ENCODE measurements at places on chromosomes 5 and 9.

- peak; percentile 52 for DNase-seq
Observed at GRCh38 chr5:13359344-13359743, 585.1 kb downstream of the DNAH5 start.

- DNase-seq: no peak
Observed at GRCh38 chr9:116420993-116421538, 266.0 kb upstream of the TRIM32 start.

DNA sequence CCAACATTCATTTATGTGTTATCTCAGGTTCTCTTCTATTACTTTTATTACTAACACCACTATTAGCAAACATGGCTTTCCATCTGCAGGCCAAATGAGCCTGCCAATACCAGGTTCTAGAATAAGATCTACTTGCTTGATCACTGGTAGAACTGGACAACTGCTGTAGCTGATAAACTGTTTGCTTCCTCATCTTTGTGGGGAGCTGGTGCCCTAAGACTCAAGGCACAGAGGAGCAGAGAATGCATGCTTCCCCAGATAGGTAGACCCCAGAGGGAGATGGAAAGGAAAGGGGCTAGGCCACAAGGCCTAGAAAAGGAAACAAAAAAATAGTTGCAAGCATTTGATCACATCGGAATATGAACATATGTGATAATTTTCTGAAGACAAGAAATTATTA lies 30.7 kb upstream of the AUH start:
- no peak for DNase-seq

DNA sequence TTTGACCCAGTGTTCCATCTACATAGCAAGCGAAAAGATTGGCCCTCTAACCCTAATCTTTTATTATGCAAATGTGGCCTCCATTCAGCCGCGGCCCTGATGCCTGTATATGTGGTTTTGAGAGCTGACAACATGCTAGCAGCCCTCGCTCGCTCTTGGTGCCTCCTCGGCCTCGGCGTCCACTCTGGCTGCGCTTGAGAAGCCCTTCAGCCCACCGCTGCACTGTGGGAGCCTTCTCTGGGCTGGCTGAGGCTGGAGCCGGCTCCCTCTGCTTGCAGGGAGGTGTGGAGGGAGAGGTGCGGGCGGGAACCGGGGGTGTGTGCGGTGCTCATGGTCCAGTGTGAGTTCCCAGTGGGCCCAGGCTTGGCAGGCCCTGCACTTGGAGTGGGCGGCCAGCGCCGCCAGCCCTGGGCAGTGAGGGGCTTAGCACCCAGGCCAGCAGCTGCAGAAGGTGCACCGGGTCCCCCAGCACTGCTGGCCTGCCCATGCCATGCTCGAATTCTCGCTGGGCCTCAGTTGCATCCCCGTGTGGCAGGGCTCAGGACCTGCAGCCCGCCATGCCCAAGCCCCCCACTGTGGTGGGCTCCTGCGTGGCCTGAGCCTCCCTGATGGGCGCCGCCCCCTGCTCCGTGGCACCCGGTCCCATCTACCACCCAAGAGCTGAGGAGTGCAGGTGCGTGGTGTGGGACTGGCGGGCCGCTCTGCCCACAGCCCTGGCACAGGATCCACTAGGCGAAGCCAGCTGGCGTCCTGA lies 757.5 kb upstream of the CTNND2 start:
- no peak for DNase-seq

DNA sequence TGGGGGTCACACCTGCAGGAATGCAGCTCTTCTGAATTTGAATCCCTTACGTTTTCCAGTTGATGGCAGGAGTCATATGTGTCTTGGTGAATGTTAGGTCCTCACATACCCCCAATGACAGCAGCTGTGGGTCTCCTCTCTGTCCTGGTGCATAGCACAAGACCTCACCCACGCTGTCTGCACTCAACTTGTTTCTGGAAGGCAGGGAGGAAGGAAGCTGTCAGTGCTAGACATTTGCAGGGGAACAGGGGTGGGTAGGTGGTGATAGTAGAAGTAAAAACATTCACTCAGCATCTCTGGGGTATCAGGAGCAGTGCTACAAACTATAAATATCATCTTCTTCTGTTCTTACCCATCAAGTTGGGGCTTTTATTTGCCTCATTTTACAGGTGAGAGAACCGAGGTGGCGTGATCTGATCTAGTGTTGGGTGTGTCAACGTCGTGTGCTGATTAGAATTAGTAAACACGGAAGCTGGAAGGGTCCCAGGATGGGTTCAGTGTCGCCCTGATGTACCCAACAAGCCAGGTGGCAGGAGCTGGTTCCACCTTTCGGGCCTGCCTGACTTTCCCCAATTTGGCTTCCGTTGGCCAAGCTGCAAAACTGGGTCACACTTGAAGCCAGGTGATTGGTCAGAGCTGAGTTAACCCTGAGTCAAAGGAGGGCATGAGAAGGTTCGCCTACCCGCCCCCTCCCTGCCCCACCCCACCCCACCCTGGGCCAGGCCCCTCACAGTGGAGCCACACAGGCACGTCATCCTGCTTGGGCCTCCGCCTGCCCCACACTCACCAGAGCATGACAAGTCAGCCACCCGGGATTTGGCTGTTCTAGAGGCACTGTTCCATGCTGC lies 15.8 kb downstream of the ERGIC1 start:
- no peak for DNase-seq

- DNase-seq: peak; percentile 35
Observed at GRCh38 chr9:21252721-21253547, 13.1 kb upstream of the IFNA14 start.

- no peak for DNase-seq
Observed at GRCh38 chr9:83794051-83794450, 23.5 kb downstream of the GKAP1 start.

- no peak for DNase-seq
Observed at GRCh38 chr9:109542922-109543321, 44.8 kb upstream of the PTPN3 start.

DNA sequence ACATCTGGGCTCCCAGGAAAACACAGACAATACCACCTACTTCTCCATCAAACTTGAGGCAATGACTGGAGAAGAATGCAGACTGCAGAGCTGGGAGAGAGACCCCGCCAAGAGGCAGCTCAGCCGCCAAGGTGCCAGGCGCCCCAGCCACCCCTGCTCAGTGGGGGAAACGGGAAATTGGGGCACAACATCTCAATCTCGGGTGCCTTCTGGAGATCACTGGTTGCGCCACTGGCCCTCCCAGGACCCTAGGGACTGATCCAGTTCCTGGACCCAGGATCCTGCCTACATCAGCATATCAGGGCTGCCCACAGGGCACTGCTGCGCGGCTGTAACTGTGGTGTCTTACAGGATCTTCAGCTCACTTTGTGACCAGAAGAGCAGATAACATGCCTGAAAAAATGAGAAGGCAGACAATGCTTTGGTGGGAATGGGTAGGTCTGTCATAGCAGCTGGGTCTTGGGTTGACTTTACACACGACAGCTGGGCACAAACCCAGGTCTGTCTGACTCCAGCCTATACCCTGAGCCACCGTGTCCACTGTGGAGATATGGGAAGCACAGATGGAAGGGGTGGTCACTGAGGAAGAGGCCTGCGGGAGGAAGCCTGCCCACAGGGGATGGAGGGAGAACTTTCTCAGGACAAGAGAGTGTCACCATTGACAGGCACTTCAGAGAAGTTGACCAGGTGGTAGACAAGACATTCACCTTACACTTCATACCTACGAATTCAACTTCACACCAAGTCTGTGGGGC lies 135.2 kb upstream of the RAPGEF1 start:
- no peak for DNase-seq

GRCh38 chr9:86321373-86321772 lies 32.8 kb downstream of the TUT7 start:
- peak; percentile 70 for DNase-seq

DNA sequence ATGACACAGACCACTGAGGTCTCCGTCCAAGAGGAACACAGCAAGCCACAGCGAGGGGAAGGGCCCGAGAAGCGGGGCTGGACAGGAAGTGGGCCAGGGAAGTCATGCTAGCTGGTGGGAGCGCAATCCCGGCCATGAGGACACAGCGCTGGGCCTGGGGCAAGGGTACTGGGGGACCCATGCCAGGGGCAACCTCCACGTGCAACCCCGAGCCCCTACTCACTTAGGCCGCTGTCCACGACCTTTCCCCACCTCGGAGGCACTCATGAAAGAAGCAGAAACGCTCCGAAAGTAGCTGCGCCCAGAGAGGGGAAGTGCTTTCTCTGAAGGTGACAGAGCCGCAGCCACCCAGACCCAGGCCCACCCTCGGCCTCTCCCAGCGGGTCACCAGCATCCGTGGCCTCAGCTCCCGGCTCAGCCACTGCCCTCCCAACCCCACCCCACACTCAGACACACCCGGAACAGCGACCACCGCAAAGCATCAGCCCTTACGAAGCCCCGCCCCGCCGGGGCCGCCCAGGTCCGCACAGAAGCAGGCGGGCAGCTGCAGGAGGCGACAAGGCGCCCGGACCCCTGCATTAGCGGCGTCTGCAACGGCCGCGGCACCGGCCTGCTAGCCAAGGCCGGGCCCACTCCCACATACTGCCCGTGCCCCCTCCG lies 782 bp downstream of the BICD2 start:
- DNase-seq: no peak

DNA sequence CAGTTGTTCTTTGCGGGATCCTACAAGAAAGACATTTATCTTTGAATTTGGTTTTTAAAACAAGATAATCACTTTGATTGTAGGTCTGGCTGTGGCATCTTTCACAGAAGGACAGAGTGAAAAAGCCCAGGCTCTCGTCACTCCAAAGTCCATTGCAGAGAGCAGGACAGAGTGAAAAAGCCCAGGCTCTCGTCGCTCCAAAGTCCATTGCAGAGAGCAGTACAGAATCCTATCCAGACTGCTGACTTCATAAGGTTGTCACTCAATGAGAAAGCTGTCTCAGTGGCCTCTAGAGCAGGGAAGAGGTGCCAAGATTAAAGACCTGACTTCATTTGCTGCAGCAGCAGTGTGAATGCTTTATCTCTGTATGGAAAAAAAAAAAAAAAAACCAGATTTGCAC lies 16.3 kb upstream of the GPX8 start:
- DNase-seq: no peak

DNA sequence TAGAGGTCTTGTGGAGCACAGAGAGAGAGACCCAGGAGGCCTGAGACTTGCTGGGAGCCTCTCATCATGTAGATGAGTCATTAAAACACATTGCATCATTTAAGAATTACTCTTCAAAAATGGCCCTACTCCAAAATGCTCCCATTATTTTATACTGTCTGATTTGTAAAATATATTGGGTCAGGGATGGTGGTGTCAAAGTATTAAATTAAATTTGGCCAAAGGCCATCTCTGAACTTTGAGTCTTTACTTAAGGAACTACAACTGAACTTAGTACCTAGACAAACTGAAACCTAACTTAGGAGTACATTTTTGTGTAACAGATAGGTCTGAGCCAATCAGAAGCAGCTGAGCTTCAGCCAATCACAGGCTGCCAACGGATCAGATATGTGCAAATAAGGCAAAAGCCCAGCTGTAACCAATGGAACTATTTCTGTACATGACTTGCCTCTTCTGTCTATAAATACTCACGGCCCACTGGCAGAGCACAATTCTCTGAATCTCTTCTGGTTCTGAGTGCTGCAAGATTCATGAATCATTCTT lies 657.2 kb downstream of the TLE1 start:
- DNase-seq: peak; percentile 96

DNA sequence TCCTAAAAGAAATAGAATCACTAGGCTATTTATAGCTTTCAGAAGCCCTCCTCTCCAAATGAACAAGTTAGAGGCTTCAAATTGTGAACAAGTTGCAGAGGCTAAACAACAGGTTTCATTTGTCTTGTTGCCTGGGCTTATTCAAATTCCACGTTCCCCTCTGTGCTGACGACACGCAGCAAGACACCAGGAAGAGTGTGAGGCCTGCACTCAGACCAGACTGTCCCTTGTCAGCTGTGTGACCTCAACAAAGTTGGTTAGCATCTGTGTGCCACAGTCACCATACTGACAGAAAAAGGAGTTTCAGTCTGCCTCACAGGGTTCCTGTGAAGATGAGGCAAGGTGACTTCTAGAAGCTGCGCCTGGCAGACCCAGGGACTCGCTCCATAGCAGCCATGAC lies 22.1 kb upstream of the GABBR2 start:
- no peak for DNase-seq

DNA sequence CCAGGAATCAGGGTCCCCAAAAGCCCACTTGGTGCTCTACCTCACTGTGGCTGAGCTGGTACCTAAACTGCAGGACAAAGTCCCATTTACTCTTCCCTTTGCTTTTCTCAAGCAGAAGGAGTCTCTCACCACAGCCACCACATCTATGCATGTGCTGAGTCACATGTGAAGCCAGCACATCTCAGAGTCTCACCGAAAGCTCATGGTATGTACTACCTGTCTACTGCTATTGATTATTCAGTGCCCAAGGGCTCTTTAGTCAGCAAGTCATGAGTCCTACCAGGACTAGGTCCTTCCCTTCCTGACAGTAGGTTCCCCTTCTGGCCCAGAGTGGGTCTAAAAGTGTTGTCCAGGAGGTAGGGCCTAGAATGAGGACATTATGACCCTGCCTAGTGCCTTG lies 130.7 kb upstream of the NTRK2 start:
- DNase-seq: no peak

GRCh38 chr5:172969921-172970320 lies 10.7 kb downstream of the RPL26L1 start:
- no peak for DNase-seq

GRCh38 chr9:23290973-23291372 lies 535.1 kb downstream of the ELAVL2 start:
- no peak for DNase-seq

DNA sequence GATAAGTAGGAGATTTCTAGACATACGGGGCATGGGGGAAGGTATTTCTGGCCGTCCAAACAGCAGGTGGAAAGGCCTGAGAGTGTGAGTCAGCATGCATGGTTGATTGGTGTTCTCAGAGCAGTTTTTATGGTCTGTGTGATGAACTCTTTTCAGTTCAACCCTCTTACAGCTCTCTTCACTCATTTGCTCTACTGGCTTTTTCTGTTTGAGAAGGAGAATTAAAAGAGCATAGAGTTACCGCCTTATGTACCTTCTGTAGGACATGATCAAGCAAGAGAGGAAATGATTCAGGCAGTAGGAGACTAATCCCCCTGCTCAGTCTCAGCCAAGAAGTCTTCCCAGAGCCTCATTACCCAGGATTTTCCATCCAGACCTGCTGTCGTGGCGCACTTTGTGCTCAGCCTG lies 92.4 kb downstream of the PRDM6 start:
- peak; percentile 19 for DNase-seq

GRCh38 chr5:152329761-152330283 lies 75.3 kb downstream of the NMUR2 start:
- DNase-seq: no peak

DNA sequence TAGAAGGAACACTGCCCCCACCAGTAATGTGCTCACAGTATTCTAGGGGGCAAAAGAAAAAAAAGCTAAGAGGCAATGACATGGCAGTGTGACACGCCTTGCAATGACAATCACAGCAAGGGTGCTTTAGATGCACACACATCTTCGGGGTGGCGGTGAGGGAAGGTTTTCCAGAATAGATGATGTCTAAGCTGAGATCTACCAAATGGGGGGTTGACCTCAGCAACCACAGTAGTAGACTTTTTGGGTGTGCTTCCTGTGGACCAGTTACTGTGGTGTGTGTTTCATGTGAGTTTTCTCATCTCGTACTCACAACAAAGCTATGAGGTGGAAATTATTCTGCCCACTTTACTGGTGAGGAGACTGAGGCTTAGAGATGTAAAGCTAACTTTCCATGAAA lies 10.2 kb upstream of the IL12B start:
- DNase-seq: no peak

GRCh38 chr5:108642170-108642906 lies 105.4 kb upstream of the FER start:
- DNase-seq: peak; percentile 71

GRCh38 chr5:124110942-124111341 lies 599.0 kb downstream of the CSNK1G3 start:
- DNase-seq: no peak

- no peak for DNase-seq
Observed at GRCh38 chr9:103789686-103790085, 304.4 kb upstream of the SMC2 start.
